ENCODE measurements at places on chromosomes 16 and 17.

DNA sequence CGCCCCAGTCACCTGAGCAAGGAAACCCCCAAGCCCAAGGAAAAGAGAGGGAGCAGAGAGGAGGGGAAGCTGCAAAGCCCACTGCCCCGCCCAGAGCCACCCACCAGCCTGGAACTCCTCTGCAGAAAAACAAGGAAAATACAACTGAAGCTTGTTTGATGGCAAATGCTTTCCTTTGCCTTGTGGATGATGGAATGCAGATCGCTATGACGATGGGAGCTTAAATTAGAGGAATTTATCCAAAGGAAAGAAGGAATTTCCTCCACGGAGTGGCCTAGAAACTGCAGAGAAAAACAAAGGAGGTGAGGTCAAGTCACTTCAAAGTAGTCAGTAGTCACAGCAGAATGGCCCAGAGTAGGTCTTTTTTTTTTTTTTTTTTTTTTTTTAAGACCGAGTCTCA is 31.5 kb upstream of the ASGR2 start:
- peak; percentile 10 for DNase-seq

DNA sequence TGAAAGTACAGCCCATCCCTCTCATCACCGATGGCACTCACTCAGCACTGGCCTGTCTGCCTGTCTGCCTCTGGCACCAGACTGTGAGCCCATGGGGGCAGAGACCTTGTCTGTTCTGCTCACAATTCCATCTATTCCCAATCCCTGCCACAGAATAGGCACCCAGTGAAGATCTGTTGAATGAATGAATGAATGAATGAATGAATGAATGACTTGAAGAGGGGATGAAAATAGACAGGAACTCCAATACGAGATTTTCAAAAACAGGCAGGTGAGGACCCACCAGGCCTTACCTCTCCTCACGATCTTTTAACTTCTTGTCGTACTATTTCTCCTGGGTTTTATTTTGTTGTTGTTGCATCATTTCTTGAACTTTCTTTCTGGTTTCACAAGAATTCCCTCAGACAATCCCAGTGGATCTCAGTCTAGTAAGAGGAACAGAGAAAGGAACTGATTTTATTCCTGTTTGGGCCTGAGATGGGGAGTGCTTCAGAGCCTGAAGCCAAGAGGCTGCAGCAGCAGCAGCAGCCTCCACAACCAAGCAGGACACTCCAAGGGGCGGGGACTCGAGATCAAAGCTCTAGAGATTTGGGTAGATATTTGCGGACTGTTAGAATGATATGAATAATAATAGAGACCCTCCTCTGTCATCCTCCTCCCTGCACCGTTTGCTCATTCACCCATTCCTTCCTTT is 17.7 kb downstream of the KRT9 start:
- peak; percentile 55 for DNase-seq

- no peak for DNase-seq
Observed at GRCh38 chr16:56909527-56909979, 22.4 kb upstream of the HERPUD1 start.

DNA sequence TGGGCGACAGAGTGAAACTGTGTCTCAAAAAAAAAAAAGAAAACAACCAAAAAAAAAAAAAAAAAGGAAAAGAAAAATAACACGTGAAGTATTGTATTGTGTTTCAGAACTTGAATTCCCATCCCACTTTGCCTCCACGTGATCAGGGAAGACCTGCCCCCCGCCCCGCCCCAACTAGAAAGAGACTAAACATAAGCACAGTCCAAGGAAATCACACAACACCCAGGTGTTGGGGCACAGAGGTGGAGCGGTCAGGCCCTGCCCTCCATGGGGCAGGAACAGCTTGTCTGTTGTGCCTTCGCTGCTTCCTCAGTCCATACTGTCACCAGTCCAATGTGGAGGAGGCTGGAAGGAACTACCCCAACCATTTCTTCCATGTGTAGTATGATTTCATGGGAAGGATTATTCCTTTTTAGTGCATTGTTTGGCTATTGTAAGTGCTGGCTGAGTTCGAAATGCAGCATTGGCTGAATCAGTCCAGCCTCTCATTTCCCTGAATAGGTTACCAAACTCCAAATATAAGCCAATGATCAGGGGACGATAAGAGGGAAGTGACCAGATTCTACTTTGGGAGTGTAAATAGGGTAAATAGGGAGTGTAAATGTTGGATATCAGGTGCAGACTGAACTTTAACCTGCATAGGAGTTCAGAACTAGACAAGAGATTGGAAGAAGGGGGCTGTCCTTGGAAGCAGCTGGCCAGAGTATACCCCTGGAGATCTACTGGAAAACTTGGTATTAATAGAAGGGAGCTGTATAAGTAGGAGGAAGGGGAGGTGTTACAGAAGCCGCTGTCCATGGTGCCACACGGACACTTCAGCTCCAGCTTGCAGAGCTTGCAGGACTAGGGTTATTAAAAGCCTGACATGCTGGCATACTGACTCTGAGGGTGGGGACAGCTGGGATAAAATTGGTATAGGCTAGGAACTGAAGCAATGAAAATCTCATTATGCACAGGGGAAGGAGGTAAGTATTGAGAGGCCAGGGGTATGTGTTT is 50.7 kb downstream of the TANGO6 start:
- DNase-seq, result no peak

- DNase-seq, result no peak
Observed at GRCh38 chr17:58531661-58532554, 17.5 kb upstream of the MTMR4 start.

GRCh38 chr17:76270127-76270592 is 5.0 kb downstream of the UBALD2 start:
- DNase-seq, result no peak

GRCh38 chr17:15261258-15261801 is 3.8 kb downstream of the PMP22 start:
- DNase-seq, result peak; percentile 89
